IMR-90 (cell line): ENCODE measurements at places on chromosomes 4 and X. TPM values are rescaled to one million over a fixed set of nuclear protein-coding genes. Genes with fewer than 3 reads are reported as not detected.

S100G gene
- not detected in 2 replicates for total RNA-seq

GPAT3 gene
- total RNA-seq: 2.9 and 5.3 TPM in 2 replicates

- DNase-seq: no peak
- no peak overlapping the region for H3K27ac ChIP-seq
- no peak overlapping the region for H3K4me3 ChIP-seq
- no peaks in the 10 kb centered on the region for H3K36me3 ChIP-seq
These were observed 182.0 kb downstream of the MGST2 start for GRCh38 chr4:139847602-139848001.

CXorf49 gene
- not detected in 2 replicates for total RNA-seq

DNA sequence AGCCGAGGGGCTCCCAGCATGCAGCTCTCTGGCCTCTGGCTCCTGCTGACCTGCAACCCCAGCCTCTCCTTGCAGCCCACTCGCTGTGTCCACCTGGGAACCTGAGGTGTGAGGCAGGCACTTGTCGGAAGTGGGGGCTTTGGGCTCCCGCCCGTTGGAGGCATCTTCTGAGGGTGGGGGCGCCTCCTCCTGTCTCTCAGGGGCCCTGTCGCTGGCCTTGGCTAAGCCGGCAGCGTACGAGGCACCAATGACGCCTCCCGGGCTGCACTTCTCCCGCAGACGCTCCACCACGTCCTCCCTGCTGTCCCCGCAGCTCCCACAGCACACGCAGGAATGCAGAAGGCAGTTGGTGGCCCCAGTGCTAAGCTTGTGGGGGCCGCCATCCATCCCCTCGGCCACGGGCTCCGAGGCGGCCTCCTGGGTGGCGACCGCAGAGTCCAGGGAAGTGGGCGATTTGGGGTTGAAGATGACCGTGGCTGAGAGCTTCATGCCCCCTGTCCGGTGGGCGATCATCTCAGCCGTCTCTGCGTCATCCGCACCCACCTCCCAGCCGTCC is 42.5 kb upstream of the MXD4 start:
- peaks cover 12% of the 10 kb centered on the region for H3K27me3 ChIP-seq
- no peak for DNase-seq
- H3K4me1 ChIP-seq: peaks cover 2% of the 10 kb centered on the region; the same call in 1 of the 2 replicates
- no peaks in the 10 kb centered on the region for H3K36me3 ChIP-seq
- H3K27ac ChIP-seq: no peak overlapping the region

DNA sequence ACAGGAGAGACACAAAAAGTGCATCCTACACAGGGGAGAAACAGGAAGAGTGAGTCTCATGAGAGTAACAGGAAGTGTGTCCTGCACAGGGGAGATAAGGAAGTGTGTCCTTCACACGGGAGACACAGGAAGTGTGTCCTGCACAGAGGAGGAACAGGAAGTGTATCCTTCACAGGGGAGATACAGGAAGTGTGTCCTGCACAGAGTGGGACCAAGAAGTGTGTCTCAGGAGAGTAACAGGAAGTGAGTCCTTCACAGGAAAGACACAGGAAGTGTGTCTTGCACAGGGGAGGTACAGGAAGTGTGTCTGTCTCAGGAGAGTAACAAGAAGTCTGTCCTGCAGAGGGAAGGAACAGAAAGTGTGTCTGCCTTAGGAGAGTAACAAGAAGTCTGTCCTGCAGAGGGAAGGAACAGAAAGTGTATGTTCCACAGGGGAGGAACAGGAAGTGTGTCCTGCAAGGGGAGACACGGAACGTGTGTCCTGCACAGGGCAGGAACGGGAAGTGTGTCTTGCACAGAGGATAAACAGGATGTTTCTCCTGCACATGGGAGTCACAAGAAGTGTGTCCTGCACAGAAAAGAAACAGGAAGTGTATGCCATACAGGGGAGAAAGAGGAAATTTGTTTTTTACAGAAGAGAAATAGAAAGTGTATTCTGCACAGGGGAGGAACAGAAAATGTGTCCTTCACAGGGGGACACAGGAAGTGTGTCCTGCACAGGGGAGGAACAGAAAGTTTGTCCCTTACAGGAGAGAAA is 102.0 kb downstream of the ARSF start:
- no peak overlapping the region for H3K4me3 ChIP-seq
- no peak for DNase-seq
- no peak overlapping the region for H3K27ac ChIP-seq
- no peaks in the 10 kb centered on the region for H3K27me3 ChIP-seq
- peaks cover 5% of the 10 kb centered on the region for H3K4me1 ChIP-seq
- no peaks in the 10 kb centered on the region for H3K36me3 ChIP-seq

DNA sequence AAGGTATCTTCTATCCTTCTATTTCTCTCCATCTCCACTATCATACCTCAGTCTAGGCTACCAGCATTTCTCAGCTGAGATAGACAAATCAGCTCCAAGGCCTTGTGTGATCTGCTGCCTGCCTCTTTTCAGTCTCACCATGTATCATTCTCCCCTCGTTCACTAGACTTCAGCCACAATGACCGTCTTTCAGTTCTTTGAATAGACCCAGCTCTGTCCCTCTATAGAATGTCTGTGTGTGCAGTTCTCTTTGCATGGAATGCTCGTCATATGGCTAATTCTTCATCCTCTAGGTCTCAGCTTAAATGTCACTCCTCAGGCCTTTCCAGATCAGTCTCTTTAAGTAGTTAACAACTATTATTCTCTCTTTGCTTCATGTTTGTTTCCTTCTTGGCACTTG is 6.5 kb downstream of the IGBP1 start:
- no peaks in the 10 kb centered on the region for H3K4me1 ChIP-seq
- peaks cover 1% of the 10 kb centered on the region; the same call in 1 of the 2 replicates for H3K36me3 ChIP-seq
- H3K27me3 ChIP-seq: no peaks in the 10 kb centered on the region; the same call in 1 of the 2 replicates
- no peak overlapping the region for H3K27ac ChIP-seq
- H3K4me3 ChIP-seq: no peak overlapping the region
- no peak for DNase-seq

GRCh38 chr4:47690611-47691010 is 147.3 kb downstream of the CORIN start:
- H3K4me3 ChIP-seq: no peak overlapping the region
- H3K4me1 ChIP-seq: no peaks in the 10 kb centered on the region
- H3K27ac ChIP-seq: no peak overlapping the region
- H3K36me3 ChIP-seq: no peaks in the 10 kb centered on the region
- H3K27me3 ChIP-seq: peaks cover 2% of the 10 kb centered on the region

DNA sequence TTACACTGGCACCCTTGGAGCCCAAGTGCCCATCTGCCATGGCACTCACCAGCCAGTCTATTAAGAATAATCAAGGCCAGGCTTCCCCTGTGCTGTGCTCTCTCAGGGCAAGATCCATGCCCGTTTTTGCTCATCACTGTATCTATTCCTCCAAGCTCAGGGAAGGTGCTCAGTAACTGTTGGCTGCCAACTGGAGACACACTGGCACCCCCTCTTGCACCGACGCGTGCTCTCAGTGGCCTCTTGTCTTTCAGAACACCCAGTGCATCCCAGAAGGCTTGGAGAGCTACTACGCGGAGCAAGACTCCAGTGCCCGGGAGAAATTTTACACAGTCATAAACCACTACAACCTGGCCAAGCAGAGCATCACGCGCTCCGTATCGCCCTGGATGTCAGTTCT is 30.1 kb downstream of the NSG1 start:
- H3K4me3 ChIP-seq: no peak overlapping the region
- no peak overlapping the region for H3K27ac ChIP-seq
- no peaks in the 10 kb centered on the region for H3K27me3 ChIP-seq
- peaks cover 38% of the 10 kb centered on the region for H3K36me3 ChIP-seq

ADH1C gene
- not detected in 2 replicates for total RNA-seq

GRCh38 chrX:56310581-56310980 is 78.4 kb downstream of the KLF8 start:
- no peaks in the 10 kb centered on the region for H3K4me1 ChIP-seq
- H3K36me3 ChIP-seq: no peaks in the 10 kb centered on the region
- DNase-seq: no peak
- H3K27me3 ChIP-seq: no peaks in the 10 kb centered on the region
- H3K4me3 ChIP-seq: no peak overlapping the region
- no peak overlapping the region for H3K27ac ChIP-seq

NAA11 gene
- total RNA-seq: not detected in 2 replicates

- H3K27ac ChIP-seq: peak overlapping the region; percentile 97; the same call in 1 of the 2 replicates
- no peaks in the 10 kb centered on the region for H3K27me3 ChIP-seq
- DNase-seq: peak; percentile 69
- H3K4me1 ChIP-seq: peaks cover 3% of the 10 kb centered on the region; the same call in 1 of the 2 replicates
- no peak overlapping the region for H3K4me3 ChIP-seq
These were observed 13.2 kb upstream of the CTSO start for GRCh38 chr4:155966731-155967395.

- no peak for DNase-seq
- no peaks in the 10 kb centered on the region for H3K4me1 ChIP-seq
- H3K36me3 ChIP-seq: no peaks in the 10 kb centered on the region
- H3K27ac ChIP-seq: no peak overlapping the region
- no peaks in the 10 kb centered on the region for H3K27me3 ChIP-seq
These were observed 494.6 kb upstream of the EPHA5 start for GRCh38 chr4:66164869-66165268.

BEND4 gene
- not detected in 2 replicates for total RNA-seq

DCHS2 gene
- total RNA-seq: not detected in 2 replicates

GRCh38 chrX:22300130-22300529 is 27.4 kb downstream of the CBLL2 start:
- peak; percentile 67 for DNase-seq
- no peaks in the 10 kb centered on the region; the same call in 1 of the 2 replicates for H3K27me3 ChIP-seq
- H3K36me3 ChIP-seq: no peaks in the 10 kb centered on the region
- H3K4me1 ChIP-seq: no peaks in the 10 kb centered on the region; the same call in 1 of the 2 replicates
- no peak overlapping the region for H3K27ac ChIP-seq
- no peak overlapping the region for H3K4me3 ChIP-seq

- H3K36me3 ChIP-seq: no peaks in the 10 kb centered on the region
- peaks cover 4% of the 10 kb centered on the region; the same call in 1 of the 2 replicates for H3K4me1 ChIP-seq
- no peak overlapping the region for H3K27ac ChIP-seq
These were observed 199.5 kb upstream of the PUDP start for GRCh38 chrX:7347465-7347864.

DNA sequence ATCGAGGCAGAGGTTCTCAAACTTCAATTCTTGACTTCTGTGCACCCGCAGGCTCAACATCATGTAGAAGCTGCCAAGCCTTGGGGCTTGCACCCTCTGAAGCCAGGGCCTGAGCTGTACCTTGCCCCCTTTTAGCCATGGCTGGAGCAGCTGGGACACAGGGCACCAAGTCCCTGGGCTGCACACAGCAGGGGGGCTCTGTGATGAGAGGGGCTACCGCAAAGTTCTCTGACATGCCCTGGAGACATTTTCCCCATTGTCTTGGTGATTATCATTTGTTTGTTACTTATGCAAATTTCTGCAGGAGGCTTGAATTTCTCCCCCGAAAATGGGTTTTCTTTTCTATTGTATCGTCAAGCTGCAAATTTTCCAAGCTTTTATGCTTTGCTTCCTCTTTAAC is 4.9 kb upstream of the MAGEB17 start:
- no peak for DNase-seq
- H3K27ac ChIP-seq: no peak overlapping the region
- no peak overlapping the region for H3K4me3 ChIP-seq
- H3K27me3 ChIP-seq: peaks cover 2% of the 10 kb centered on the region; the same call in 1 of the 2 replicates
- peaks cover 6% of the 10 kb centered on the region for H3K4me1 ChIP-seq

- no peak for DNase-seq
- H3K36me3 ChIP-seq: peaks cover 3% of the 10 kb centered on the region; the same call in 1 of the 2 replicates
- no peaks in the 10 kb centered on the region for H3K4me1 ChIP-seq
- no peaks in the 10 kb centered on the region for H3K27me3 ChIP-seq
- no peak overlapping the region for H3K4me3 ChIP-seq
These were observed 5.8 kb downstream of the VMA21 start for GRCh38 chrX:151402719-151403390.

COL25A1 gene
- total RNA-seq: under 0.01 TPM in 2 replicates

RAB40A gene
- total RNA-seq: under 0.01 TPM in 2 replicates

- H3K4me1 ChIP-seq: no peaks in the 10 kb centered on the region
- no peak overlapping the region for H3K4me3 ChIP-seq
- DNase-seq: no peak
- H3K36me3 ChIP-seq: no peaks in the 10 kb centered on the region
- H3K27me3 ChIP-seq: no peaks in the 10 kb centered on the region
These were observed 276.9 kb downstream of the FAM47A start for GRCh38 chrX:33855251-33855650.

- H3K27me3 ChIP-seq: no peaks in the 10 kb centered on the region
- no peak overlapping the region for H3K27ac ChIP-seq
- H3K4me3 ChIP-seq: no peak overlapping the region
- DNase-seq: peak; percentile 6
- no peaks in the 10 kb centered on the region for H3K36me3 ChIP-seq
These were observed 644.6 kb downstream of the IL1RAPL1 start for GRCh38 chrX:29231800-29232199.

FHIP1A gene
- under 0.01 and 0.18 TPM in 2 replicates for total RNA-seq

GRCh38 chr4:168183717-168184571 is 91.6 kb downstream of the ANXA10 start:
- DNase-seq: peak; percentile 59
- H3K4me1 ChIP-seq: no peaks in the 10 kb centered on the region
- H3K27me3 ChIP-seq: no peaks in the 10 kb centered on the region
- H3K4me3 ChIP-seq: no peak overlapping the region

TCP11X1 gene
- total RNA-seq: not detected in 2 replicates

CLDN22 gene
- total RNA-seq: not detected in 2 replicates

- no peak for DNase-seq
- H3K27me3 ChIP-seq: no peaks in the 10 kb centered on the region
- H3K4me3 ChIP-seq: no peak overlapping the region
- peak overlapping the region; percentile 33; the same call in 1 of the 2 replicates for H3K27ac ChIP-seq
These were observed 23.0 kb downstream of the GAB1 start for GRCh38 chr4:143359644-143360193.

DNA sequence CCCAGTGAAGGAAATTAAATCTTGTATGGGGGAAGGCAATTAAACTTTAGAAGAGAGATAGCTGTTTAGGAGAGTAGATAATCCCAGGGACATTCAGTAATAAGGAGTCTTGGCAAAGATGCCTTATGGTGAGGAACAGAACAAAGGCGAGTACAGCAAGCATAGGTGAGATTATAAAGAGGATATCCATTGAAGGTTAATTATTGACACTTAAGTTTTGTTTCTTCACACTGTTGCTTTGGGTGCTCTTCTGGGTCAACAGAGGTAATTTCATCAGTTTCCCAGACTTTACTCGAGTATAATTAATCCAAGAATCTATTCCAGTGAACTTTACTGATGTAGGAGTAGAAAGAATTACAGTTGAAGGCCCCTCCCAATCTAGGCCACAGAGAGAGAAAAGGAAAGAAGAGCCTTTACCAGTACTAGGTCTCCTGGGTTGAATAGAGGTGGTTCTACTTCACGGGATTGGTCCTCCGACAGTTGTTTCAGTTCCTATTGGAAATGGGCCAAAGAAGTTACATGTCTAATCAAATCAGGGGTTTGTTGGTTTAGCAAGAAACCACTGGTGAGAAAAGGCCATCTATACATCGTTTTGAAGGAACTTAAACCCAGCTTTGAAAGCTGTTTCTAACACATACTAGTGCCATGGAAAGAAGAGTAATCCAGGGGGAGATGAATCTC is 27.2 kb downstream of the EPGN start:
- no peak overlapping the region for H3K27ac ChIP-seq
- H3K36me3 ChIP-seq: no peaks in the 10 kb centered on the region
- no peak for DNase-seq
- H3K4me3 ChIP-seq: no peak overlapping the region
- H3K4me1 ChIP-seq: no peaks in the 10 kb centered on the region
- no peaks in the 10 kb centered on the region for H3K27me3 ChIP-seq

DNA sequence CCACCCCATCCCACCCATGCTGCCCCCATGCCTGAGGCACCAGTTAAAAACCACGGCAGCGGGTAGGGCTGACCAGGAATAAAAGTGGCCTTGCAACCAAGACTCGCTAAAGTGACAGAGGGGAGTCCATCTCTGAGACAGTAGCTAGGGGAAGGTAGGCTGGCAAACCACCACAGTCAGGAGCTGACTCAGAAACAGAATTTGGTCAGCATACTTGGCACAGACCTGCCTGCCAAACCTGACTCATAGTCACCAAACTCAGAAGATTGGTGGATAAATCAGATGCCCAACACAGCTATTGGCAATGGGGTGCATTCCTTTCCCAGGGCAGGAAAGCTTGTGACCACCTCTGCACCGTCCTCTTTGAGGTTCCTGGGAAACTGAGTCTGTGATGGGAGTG is 193.8 kb downstream of the BCOR start:
- peak; percentile 44 for DNase-seq
- H3K4me1 ChIP-seq: peaks cover 20% of the 10 kb centered on the region
- H3K27me3 ChIP-seq: no peaks in the 10 kb centered on the region; the same call in 1 of the 2 replicates
- no peak overlapping the region for H3K27ac ChIP-seq
- H3K36me3 ChIP-seq: no peaks in the 10 kb centered on the region
